ENCODE measurements at places on chromosomes 2 and 18. TPM values are rescaled to one million over a fixed set of nuclear protein-coding genes. Genes with fewer than 3 reads are reported as not detected.
A peak's percentile ranks its signal among the peaks of the same experiment; 100 is the strongest.

DNA sequence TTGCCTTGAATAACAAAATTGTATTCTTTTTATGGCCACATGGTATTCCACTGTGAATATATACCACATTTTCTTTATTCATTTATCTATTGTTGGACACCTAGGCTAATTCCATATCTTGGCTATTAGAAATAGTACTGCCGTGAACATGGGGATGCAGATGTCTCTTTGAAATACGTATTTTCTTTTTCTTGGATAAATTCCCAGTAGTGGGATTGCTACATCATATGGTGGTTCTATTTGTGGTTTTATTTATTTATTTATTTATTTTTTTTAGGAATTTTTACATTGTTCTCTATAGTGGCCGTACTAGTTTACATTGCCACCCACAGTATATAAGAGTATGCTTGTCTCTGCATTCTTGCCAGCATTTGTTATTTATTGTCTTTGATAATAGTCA lies 679.8 kb upstream of the NRXN1 start:
- peak; percentile 65 for DNase-seq

RNF125 gene
- 1.9 TPM for total RNA-seq

GRCh38 chr2:200081236-200081635 lies 125.9 kb downstream of the MAIP1 start:
- DNase-seq, result peak; percentile 23

DNA sequence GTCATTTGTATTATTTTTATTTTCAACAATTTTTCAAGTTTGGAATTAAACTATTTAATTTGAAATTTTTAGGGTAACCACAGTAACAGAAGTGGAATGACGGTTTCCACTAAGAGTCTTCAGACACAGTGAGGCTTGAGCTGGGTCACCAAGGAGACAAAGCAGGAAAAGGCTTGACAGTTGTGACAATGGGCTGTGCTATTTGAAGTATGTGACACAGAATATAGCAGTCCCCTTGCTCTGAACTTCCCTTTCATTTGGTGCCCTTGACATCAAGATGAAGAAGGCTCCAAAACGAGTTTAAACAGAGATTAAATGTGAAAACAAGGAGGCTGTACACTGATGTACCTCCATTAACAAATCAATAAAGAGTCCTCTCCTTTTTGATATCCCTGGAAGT lies 265.4 kb upstream of the DLGAP1 start:
- no peak for DNase-seq

GRCh38 chr2:98937906-98938305 lies 1.9 kb upstream of the CRACDL start:
- no peak for DNase-seq

- peak; percentile 69 for DNase-seq
Measured at GRCh38 chr18:6056171-6056910, 161.0 kb upstream of the TMEM200C start.

DNA sequence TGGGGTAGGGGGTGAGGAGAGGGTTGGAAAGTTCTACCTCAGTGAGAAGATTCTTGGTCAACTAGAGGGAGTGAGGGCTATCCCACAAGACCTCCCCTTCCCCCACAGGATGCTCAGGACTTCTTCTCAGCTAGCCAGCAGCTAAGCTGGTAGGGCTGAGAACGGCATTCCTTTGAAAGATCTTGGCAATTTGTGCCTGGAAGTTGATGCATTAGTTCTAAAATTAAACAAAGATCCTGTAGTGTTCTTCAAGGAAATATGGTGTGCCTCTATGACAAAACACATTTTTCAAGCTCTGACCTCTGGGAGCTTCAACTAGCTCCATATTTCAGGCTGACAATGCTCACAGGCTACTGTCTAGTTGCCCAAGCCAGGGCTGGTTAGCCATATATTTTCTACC lies 2.3 kb downstream of the LYPD1 start:
- peak; percentile 52 for DNase-seq

- DNase-seq, result no peak
Measured at GRCh38 chr2:189751080-189751658, 11.4 kb downstream of the OSGEPL1 start.

GRCh38 chr2:103785432-103785831 lies 1023.6 kb downstream of the TMEM182 start:
- no peak for DNase-seq

PLB1 gene
- total RNA-seq, result 1.9 TPM

DNA sequence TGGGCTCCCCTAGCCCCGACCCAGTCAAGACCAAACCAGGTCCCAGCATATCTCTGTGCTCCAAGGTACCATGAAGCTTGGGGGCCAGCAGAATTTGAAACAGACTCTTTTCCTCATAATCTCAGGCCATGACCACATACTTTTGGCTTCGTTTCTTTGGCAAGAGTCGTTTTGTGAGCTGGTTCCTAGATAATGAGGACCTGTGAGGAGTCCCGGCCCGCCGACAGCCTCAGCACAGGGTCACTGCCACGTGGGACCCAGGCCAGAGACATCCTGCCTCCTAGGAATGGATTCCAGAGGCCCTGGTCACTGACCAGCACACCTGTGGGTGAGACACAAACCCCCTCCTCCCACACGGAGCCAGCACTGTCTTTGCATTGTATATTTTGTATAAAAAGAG lies 73.5 kb downstream of the VAPA start:
- peak; percentile 11 for DNase-seq

GRCh38 chr2:60735496-60736250 lies 20.4 kb upstream of the PAPOLG start:
- DNase-seq, result no peak

PAPOLG gene
- 12.5 TPM for total RNA-seq

BMP10 gene
- not detected for total RNA-seq

OSR1 gene
- total RNA-seq, result 0.31 TPM

DNA sequence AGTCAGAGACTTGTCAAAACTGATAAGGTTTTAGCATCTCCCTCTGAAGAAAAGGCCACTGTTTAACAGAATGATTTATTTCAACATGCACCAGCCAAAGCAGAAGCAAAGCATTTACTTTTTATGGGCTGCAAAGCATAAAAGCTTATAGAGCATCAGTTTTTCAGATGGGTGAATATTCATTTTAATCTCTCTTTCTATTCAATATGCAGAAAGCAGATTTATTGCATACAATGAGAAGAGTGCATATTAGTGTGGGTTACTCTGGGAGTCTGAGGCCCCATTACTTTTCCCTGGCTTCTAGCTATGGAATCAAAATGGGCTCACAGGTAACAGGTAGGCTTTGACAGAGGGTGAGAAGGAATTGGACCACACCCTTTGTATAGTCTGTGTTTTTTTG lies 9.0 kb downstream of the PTPRM start:
- no peak for DNase-seq

- no peak for DNase-seq
Measured at GRCh38 chr2:36771671-36772070, 75.2 kb downstream of the VIT start.

ACKR3 gene
- 88.3 TPM for total RNA-seq

DNA sequence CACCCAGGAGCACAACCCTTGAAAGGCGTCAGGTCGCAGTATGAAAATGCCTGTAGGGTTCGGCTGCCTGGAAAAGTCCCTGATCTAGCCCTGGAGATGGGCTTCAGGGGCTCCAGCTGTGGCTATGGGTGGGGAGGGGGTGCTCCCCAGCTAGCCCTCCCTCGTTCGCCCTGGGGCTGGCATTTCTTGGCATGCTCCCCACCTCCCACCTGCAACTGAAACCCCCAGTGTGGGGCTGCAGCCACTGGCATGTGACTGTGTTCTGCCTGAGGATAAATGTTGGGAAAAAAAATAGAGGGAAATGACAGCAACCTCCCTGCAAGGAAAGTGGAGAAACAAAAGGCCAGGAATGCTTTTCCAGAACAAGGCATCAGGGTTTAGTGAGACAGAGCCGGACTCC lies 109.2 kb downstream of the COPS8 start:
- DNase-seq, result no peak

- DNase-seq, result peak; percentile 25
Measured at GRCh38 chr2:175744000-175744399, 258.1 kb downstream of the LNPK start.

- DNase-seq, result peak; percentile 90
Measured at GRCh38 chr18:63336366-63337099, 17.0 kb upstream of the BCL2 start.

AQP12B gene
- not detected for total RNA-seq

- DNase-seq, result no peak
Measured at GRCh38 chr2:25021791-25022362, 20.0 kb upstream of the EFR3B start.

DNA sequence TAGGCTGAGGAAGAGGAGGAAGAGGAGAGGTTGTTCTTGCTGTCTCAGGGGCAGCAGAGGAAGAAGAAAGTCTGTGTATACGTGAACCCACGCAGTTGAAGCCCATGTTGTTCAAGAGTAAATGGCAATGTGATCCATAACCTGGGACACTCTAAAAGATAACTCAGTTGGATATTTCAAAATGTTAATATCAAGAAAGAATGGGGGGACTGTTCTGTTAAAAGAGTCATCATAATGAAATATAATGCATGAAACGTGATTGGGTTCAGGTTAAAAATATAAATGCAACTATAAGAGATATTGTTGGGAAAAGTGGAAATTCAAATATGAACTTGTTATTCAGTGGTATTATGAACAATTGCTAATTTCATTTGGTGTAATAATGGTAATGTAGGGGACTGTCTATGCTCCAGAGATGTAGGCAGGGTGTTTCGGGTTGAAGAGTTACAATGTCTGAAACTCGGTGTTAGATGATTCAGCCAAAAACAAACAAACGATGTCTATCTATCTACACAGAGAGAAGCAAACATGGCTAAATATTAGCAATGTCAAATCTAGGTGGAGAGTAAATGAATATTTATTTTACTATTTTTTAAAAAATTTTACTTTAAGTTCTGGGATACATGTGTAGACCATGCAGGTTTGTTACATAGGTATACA lies 21.1 kb upstream of the POLE4 start:
- DNase-seq, result no peak

- DNase-seq, result no peak
Measured at GRCh38 chr2:230335864-230336506, 9.0 kb downstream of the SP140L start.

SLC9A4 gene
- total RNA-seq, result 0.07 TPM

GRCh38 chr18:56661360-56662062 lies 10.4 kb downstream of the WDR7 start:
- DNase-seq, result no peak

DNA sequence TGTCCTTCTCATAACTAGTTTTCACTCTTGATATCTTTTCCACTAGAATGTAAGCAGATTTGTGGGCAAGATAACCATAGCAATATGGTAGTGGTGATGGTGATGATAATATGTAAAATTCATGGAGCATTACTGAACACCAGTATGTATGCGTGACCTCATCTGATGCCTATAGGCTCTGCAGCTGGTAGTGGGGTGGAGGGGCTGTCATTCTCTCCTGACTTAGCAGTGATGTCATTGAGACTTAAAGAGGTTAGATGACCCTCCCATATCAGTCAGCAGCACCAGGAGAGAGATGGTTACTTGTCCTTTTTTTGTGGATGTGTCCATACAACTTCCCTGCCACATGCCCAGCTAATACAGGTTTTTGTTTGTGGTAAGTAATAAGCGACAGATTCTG lies 27.9 kb downstream of the PARD3B start:
- DNase-seq, result no peak

All from astrocyte (in vitro differentiated cells and primary cell).